SK-N-SH treated with all-trans-retinoic acid at 6 μM for 48 hours (cell line): ENCODE measurements at places on chromosomes 11 and 22.

DNA sequence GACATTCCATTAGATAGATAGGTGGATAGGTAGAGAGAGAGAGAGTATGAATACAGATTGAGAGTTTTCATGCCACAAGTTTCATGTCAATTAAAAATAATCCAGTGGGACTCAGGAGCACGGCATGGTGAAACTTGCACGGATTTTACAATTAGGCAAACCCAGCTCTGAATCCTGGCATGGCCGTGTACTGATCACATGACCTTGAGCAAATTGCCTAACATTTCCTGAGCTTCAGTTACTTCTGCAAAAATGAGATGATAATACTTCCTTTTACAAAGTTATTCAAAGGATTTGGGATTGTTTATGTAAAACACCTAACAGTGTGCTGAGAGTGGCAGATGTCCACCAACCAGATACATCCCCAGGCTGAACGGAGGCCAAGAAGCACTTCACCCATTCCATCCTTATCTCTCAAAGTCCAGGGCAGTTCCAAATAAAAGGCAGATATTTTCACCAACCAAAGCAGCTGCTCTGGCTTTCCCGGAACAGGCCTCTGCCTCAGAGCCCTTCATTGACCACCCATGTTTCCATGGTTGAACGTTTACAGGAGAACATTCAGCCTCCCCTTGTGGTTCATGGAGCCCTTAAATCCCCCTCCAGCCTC is 17.9 kb downstream of the APLNR start:
- ATAC-seq = no peak

- ATAC-seq = no peak
These were observed 1093.3 kb downstream of the BRD1 start for GRCh38 chr22:48734359-48734758.

- no peak for ATAC-seq
These were observed 24.1 kb downstream of the PTPRJ start for GRCh38 chr11:48004456-48004855.

- peak; percentile 23; the same call in 1 of the 3 replicates for ATAC-seq
These were observed 2.2 kb upstream of the RPS6KA4 start for GRCh38 chr11:64356498-64357411.

DNA sequence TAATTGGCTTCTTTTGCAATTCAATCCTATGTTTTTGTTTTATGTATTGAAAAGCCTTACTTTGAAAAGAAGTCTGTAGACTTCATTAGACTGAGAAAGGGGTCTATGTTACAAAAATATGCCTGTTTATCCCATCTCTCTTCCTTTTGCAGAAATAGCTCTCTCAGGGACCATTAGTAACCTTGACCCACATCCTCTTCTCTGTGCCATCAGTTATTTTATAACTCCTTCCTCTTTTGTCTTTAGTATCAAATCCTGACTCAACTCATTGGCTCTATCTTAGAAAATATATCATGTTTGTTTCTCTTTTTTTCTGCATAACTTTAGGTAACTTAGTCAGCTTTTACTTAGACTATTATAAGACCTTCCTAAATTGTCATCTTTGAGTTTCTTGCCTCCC is 20.3 kb downstream of the ZC3H12C start:
- no peak for ATAC-seq

GRCh38 chr11:116037861-116038260 is 533.6 kb upstream of the CADM1 start:
- ATAC-seq = no peak

- no peak for ATAC-seq
These were observed 11.2 kb downstream of the IL10RA start for GRCh38 chr11:117997406-117997805.

DNA sequence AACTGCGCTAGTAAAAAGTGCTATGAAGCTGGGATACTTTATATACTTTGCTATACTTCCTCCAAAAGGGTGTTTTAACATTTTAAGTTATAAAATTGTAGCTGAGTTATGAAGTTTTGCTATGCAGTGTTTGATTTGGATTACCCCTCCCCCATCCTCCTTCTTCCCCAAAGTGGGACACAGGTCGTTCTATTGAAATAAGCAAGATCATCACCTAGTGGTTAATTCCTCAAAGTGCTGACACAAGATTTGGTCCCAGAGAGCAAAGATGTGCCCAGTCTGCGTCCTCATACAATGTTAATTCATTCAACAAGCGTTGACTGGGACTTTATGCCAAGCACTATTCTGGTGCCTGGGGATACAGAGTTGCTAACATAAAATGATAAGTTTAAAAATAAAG is 78.5 kb downstream of the SPON1 start:
- ATAC-seq = no peak

DNA sequence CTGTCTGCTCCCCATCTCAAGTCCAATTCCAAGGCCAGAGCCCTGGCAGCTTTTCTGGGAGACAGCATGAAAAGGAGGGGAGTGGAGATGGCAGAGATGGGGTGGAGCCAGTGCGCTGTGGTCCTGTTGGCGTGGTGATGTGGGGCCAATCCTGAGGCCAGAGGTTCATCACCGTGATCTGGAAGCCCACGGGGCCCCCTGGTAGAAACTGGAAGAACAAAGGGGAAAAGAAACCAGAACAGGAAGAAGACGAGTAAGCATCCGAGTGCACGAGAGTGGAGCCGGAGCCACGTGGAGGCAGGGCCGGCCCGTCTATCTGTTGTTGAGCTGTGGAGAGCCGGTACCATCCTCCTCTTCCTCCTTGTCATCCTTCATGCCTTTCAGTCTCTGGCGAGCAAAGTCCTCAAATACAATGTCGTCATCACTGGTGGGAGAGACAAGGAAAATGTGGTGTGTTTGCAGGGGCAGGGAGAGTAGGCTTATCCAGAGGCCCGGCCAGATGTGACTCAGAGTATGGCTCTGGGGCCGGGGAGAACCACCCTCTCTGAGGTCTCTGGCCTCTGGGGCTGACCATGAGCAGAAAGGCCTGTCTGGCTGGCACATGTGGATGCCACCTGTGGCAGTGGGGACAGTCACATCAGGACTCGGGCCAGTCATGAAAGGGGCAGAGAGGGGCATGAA is 25.4 kb downstream of the TPBGL start:
- no peak; the same call in 2 of the 3 replicates for ATAC-seq
